H1 (cell line): ENCODE measurements at places on chromosomes 1 and 21.

- no peak for DNase-seq
Measured at GRCh38 chr1:36582066-36582755, 99.5 kb upstream of the CSF3R start.

DNA sequence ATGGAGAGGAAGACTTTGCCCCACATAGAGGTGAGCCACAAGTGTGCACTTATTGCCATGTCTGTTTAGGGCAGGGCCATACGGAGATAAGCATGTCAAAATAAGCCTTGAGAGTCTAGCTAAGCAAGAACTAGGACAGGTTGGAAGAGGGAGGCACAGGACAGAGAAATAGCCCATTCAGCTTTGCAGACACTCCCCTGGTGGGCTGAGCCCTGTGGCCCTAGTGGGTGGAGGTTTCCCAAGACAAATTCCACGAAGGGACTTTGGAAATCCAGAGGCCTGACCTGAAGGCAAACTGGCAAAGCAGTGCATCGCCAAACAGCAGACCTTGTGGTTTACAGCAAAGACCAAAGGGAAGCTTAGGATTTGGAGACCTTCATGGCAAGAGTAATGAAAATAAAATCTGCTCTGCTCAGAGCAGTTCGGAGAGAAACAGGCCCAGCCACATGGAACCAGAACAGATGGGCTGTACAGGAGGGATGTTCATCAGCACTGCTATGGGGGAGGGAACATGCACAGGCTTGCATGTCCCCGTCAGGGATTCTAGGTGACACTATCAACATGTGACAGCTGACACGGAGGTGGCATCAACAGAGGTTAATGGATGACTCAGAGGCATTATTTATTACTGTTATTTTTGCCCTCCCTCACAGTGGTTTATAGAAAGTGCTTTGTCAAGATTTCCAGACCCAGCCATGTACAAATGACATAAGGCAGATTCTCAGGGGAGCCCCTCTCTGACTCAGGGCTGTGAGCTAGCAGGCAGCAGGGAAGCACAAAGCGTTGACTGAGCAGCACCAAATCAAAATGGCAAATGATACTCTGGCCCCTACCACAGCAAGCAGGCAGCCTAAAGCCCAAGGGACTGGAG is 90.1 kb upstream of the IRF2BP2 start:
- DNase-seq = no peak

DNA sequence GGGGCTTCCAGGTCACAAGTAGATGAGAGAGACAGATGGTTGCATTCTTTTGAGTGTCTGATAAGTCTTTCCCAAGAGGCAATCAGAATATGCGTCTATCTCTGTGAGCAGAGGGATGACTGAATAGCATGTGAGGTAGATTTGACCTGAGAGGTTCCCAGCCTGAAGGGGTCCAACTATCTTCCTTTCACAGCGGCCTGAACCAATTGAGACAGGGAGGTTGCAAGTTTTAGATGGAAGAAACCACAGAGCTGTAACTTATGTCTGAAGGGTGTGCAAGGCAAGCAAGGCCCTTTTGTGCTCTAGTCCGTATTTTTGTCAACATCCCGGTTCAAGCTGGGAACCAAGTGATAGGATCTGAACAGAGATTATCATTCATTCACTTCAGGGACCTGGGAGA is 9.9 kb upstream of the RNF187 start:
- DNase-seq = no peak

- no peak for DNase-seq
Measured at GRCh38 chr1:10945991-10946509, 66.4 kb upstream of the TARDBP start.

DNA sequence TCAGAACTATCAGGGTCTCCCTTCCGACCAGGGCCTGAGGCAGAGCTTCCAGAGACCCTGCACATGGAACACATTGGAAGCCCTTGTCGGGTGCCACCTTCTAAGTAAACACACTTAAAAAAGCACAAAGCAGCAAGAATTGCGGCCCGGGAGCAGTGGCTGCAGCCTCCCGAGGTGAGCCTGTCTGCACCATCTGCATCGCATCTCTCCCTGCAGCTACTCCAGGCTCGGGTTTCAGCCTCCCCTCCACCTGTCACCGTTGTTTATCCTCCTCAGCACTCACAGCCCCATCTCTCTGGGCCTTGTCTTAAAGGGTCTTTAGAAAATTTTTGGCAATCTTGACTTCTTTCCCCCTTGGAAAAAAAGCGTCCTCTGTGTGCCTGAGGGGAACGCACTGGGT is 95.1 kb upstream of the ARHGEF16 start:
- no peak for DNase-seq

DNA sequence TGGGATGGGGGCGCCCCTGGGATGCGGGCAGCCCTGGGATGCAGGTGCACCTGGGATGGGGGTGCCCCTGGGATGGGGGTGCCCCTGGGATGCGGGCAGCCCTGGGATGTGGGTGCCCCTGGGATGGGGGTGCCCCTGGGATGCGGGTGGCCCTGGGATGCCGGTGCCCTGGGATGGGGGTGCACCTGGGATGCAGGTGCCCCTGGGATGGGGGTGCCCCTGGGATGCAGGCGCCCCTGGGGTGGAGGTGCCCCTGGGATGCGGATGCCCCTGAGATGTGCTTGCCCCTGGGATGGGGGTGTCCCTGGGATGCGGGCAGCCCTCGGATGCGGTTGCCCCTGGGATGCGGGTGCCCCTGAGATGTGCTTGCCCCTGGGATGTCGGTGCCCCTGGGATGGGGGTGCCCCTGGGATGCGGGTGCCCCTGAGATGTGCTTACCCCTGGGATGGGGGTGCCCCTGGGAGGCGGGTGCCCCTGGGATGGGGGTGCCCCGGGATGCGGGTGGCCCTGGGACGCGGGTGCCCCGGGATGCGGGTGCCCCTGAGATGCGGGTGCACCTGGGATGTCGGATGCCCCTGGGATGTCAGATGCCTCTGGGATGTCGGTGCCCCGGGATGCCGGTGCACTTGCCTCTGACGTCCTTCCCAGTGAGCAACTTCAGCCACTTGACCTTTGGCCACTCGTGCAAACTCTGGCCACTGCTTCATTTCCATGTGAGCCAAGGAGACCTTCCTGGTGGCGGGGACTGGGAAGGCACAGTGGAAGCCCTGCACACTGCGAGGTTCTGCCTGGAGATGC is 37.3 kb upstream of the SLC19A1 start:
- DNase-seq = no peak

DNA sequence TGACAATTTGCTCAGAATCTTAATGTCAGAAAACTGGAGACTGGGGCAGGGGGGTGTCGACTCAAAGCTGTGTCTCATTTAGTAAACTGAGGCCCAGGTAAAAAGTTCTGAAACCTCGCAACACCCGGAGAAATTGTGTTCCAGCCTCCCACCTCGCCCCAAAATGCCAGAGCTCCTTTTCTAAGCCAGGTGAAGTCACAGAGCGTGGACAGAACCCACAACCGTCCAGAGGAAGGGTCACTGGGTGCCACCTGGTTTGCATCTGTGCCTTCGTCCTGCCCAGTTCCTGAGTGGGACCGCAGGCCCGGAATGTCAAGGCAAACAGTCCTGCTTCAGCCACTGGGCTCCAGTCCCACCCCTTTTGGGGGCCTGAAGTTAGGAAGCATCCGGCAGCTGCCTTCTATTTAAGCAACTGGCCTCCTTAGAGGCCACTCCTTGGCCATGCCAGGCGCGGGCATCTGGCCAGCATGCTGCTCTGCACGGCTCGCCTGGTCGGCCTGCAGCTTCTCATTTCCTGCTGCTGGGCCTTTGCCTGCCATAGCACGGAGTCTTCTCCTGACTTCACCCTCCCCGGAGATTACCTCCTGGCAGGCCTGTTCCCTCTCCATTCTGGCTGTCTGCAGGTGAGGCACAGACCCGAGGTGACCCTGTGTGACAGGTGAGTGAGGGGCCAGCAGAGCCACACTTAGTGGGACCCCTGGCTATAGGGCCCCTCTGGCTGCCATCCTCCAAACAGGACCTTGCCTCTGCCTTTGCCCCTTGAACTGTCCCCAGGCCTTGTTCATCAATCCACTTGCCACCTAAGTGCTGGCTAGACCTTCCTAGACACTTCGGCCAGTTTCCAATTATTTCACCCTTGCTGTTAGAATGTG is at the start of gene TAS1R1:
Gene TAS1R1, plus strand, starts transcription at position 401 of the 872 bp plus-strand sequence. Its CDS starts 67 bp downstream, at position 468.
- DNase-seq = no peak

DNA sequence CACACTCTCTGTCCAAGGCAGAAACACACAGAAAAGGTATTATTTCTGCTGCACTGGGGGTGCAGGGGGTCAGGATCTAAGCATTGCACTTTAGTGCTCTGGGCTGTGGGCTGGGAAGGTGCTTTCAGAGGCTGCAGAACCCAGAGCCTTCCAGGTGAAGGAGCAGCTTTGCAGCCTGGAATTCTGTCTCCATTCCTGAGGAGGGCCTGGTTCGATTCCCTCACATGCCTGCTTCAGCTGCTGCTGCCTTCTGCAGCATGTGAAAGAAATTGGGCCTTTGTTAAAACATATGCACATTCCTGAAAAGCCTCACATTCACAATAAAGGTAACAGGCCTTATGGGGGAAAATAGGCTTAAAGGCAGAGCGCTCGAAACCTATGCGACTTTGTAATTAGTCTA is 35.9 kb downstream of the VTCN1 start:
- peak; percentile 17 for DNase-seq

DNA sequence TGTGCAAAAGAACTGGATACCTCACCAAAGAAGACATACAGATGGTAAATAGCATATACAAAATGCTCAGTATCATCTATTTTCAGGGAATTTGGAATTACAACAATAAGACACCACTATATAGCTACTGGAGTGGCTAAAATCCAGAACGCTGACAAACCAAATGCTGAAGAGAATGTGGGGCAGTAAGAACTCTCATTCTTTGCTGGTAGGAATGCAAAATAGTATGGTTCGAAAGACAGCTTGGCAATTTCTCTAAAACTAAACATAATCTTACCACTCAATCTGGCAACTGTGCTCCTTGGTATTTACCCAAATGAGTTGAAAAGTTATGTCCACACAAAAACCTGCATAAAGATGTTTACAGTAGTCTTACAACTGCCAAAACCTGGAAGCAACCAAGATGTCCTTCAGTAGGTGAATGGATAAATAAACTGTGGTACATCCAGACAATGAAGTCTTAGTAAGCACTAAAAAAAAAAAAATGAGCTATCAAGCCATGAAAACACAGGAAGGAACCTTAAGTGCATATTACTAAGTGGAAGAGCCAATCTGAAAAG is 26.5 kb downstream of the TARBP1 start:
- DNase-seq = no peak

- DNase-seq = no peak
Measured at GRCh38 chr1:223358826-223359225, 5.2 kb downstream of the SUSD4 start.
